ENCODE measurements at places on chromosomes 3 and 15.
A peak's percentile ranks its signal among the peaks of the same experiment; 100 is the strongest.

- no peak for DNase-seq
These were observed 24.0 kb downstream of the KNL1 start for GRCh38 chr15:40618023-40618422.

GRCh38 chr3:150447631-150448465, 39.8 kb downstream of the TSC22D2 start:
- DNase-seq = no peak

GRCh38 chr3:72177075-72178050, 392.4 kb upstream of the PROK2 start:
- no peak for DNase-seq

DNA sequence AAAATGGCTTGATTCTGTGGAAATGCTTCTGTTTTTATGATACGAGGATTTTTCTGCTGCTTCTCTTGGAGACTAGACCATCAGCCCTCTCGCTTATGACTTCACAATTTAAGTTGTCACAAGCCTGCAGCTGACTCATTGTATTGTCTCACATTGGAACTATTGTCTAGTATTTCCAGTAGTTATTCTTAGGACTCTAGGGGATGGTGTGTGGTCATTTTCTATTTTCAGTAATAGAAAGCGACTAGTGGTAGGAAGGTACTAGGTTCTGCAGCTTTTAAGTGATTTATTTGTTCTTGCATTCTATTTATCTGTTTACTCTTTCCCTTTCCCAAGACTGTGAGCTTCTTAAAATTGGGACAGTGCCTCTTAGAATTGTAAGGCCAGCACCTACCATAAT, 66.3 kb upstream of the CRTC3 start:
- peak; percentile 40 for DNase-seq

DNA sequence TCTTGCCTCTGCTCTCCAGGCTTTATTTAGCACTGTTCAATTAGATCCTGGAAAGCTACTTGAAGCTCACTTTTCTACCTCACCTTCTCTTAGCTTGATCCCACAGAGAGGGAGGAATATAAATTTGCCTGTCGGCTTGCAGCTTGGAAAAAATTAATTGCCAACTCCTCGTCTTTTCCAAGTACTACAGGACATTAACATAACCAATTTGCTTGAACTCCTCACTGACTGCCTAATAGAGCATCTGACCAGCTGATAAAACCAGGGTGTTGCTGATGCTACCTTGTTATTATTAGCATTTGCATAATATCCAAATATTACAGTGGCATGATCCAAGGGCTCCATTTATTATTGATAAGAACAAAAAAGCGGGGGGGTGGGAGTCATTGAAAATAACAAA, 561.8 kb downstream of the MCTP2 start:
- no peak for DNase-seq

DNA sequence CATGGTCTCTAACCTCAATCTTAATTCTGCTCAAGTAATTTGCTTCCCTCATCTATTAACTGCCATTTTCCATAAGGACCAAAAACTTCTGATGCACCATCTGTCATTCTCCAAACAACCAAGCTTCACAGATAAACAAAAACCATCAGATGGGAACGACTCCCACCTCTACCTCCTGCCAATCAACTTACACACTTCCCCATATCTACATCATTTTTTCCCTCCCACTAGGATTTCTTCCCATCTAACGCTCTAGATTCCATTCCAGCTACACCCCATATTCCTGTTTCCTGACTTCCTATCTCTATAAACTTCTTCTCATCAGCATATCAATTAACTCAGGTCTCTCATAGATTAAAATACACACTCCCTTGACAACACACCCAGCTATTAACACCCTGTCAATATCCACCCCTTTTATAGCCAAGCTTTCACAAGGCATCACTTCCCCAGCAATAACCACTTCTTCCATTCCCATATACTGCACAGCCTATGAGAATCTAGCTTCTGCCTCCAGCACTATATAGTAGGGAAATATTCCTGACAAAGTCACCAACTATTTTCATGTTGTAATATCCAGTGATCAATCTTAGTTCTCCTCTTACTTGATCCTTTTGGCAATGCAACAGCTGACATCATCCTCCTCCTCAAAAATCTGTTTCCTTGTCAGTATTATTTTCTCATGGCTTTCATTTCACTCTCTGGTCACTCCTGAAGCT, 39.2 kb downstream of the SNX4 start:
- peak; percentile 83 for DNase-seq

DNA sequence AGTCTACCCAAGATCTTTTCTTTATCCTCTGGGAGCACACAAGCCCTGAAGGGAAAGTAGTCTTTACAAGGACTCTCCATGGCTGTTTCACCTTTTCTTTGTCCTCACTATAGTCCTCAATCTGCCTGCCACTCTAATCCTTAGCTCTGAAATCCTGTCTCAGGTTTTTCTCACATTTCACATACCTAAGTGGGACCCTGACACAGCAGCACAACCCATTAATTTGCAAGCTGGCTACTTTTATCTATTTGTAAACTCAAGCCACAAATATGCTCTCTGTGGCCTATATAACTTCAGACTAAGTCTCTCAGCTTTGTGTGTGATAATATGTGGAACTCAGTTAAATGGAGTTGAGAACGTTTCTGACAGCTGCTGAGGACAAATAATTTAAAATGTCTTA, 19.8 kb downstream of the SIN3A start:
- DNase-seq = no peak

- no peak for DNase-seq
These were observed 1.6 kb upstream of the TTLL3 start for GRCh38 chr3:9808345-9809037.

GRCh38 chr3:11825301-11825700, 21.4 kb downstream of the TAMM41 start:
- no peak for DNase-seq

All from AG09309 (cell line).